Activated CD4-positive, alpha-beta T cell treated with anti-CD3 and anti-CD28 coated beads, Interleukin-2, amount 50 U/mL, for 4 hours (primary cell): ENCODE measurements at places on chromosomes 3 and 15.

DNA sequence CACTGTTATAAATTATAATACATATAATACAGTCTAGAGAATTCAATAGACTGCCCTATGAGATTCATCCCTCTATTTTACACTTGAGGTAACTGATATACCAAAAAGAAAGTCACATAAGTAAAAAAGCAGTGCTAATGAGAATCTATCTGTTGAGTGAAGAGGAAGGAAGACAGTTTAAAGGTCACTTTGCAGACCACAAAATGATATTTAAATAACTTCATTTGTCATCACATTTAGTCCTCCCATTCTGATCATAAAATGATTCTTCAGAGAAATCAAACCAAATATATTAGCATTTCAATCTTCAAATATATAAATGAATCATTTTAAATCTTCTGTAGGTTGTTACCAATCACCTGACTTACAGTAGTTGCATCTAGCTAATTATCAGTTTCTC lies 60.5 kb upstream of the CCDC50 start:
- DNase-seq: no peak

DNA sequence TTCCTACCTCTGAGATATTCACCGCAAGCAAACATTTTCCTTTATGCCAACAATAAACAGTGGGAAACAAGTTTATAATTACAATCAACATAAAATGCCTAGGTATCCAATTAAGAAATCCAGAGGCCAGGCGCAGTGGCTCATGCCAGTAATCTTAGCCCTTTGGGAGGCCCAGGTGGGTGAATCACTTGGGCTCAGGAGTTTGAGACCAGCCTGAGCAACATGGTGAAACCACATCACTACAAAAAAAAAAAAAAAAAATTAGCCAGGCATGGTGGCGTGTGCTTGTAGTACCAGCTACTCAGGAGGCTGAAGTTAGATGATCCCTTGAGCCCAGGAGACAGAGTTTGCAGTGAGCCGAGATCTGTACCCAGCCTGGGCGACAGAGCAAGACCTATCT lies 17.3 kb downstream of the TBC1D2B start:
- DNase-seq: no peak

DNA sequence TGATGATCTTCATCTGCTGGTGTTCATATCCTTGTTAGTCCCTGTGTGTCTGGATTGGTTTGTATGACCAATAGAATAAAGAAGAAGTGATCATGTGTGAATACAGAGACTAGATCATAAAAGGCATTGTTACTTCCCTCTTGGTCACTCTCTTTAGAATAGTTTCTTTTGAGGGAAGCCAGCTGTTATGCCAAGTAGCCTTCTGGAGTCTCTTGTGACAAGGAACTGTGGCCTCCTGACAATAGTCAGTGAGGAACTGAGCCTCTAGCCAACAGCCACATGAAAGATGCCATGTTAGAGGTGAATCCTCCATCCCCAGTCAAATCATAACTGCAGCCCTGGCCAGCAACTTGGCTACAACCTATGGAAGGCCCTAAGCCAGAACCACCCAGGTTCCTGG lies 63.0 kb upstream of the SMAD3 start:
- no peak for DNase-seq

- no peak for DNase-seq
These were observed 15.2 kb downstream of the ABCC5 start for GRCh38 chr3:184002469-184002868.
